ENCODE measurements at places on chromosomes 1 and 21.

GRCh38 chr1:65478379-65479026, 58.0 kb downstream of the LEPR start:
- peak; percentile 41 for DNase-seq

DNA sequence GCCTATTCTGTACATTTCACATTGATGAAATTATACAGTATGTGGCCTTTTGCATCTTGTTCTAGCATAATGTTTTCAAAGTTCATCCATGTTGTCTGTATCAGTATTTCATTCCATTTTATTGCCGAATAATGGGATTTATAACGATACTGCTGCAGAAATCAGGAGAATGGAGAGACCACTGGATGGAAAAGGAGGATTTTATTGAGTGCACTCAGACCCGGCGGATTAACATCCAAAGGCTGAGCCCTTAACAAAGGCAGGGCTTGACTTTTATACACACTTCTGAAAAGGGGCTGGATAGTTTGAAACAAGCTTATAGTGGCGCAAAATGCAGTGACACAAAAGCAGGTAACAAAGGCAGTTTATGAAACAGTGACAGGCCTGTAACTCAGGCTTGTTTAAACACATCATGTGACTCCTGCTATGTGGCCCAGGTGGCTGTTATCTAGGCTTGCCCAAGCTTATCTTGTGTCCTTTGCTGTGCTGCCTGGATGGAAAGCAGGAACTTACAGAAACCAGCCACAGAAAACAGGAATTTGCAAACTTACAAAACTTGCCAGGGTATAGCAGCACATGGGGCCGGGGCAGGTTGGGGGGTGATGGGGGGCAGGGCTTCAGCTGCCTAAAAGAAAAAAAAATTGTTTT, 32.8 kb upstream of the KCNJ15 start:
- DNase-seq = no peak

- no peak for DNase-seq
Observed at GRCh38 chr1:34781071-34781843, at the start of gene GJB3. GJB3 (plus strand) TSS chr1:34781214; CDS start chr1:34784763, 3,549 bp downstream.

DNA sequence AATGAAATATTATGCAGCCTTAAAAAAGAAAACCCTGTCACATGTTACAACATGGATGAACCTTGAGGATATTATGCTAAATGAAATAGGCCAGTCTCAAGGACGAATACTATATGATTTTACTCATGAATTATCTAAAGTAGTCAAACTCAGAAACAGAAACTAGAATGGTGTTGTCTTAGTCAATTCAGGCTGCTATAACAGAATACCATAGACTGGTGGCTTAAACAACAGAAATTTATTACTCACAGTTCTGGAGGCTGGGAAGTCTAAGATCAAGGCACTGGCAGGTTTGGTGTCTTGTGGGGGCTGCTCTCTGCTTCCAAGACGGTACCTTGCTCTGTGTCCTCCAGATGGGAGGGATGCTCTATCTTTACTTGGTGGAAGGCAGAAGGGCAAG, 113.8 kb upstream of the DNAH14 start:
- DNase-seq = no peak

DNA sequence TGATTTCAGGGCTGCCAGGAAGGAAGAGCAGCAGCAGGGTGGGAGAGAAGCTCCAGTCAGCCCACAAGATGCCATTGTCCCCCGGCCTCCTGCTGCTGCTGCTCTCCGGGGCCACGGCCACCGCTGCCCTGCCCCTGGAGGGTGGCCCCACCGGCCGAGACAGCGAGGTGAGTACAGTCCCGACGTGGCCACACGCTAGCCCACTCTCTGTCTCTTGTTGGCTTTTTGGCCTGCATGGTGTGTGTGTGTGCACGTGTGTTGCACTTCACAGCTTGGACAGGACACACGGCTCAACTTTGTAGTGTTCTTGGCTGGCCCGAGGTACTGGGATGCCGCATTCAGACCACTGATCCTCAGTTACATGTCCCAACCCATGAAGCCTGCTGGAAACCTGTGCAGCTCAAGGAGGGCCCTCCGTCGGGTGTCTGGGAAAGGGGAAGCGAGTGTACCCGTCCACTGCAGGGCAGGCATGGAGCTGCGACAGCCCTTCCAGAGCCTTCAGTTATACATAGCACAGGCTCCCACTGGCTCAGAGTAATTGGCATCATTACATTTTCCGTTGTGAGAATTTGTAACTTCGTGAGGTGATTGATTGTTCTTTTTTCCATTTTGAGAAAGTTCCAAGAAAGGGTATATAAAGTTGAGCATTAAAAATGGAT, 454 bp downstream of the CORT start:
- no peak for DNase-seq

- no peak for DNase-seq
Observed at GRCh38 chr1:177739780-177740179, 230.1 kb downstream of the SEC16B start.

DNA sequence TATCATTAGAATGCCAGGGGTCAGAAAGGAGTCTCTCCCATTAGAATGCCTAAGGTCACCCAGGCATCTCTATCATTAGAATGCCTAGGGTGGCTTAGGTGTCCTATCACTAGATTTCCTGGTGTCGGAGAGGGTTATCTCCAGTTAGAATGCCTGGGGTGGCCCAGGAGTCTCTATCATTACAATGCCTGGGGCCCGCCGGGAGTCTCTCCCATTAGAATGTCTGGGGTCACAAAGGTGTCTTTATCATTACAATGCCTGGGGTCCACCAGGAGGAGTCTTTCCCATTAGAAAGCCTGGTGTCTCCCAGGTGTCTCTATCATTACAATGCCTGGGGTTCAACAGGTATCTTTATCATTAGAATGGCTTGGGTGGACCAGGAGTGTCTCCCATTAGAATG, 56.2 kb downstream of the RNF187 start:
- no peak for DNase-seq

DNA sequence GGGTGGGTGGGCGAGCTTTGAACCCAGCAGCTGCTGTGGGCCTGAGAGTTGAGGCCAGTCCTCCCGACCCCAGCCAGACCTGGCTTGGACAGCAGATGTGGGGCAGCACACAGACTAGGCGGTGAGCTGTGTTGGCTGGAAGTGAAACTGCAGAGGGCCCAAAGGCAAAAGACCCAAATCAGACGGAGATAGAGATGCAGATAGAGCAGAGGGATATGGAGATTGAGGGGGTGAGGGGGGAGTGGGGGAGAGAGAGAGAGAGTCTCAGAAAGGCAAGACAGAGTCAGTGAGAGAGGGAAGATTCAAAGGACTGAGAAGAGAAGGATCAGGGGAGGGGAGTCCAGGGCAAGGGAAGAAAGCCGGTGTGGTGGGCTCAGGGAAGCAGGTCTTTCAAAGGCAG, 17.0 kb upstream of the POU3F1 start:
- DNase-seq = no peak

DNA sequence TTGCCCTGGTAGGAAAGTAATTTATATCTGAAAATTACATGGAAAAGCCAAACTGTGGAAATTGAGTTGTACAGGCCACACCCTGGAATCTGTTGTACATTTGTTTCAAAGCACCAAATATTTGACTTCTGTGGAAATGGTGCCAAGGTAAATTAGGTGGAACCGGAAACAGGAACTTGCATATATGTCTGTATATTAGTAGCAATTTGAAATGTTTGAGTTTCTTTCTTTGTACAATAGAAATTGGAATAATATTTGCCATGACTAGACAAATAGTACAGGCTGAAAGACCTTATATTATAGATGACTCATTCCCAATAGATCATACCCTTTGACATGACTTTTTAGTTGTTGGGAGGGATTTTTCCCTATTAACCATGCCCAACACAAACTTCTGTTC, 10.5 kb upstream of the TAF1A start:
- DNase-seq = no peak

GRCh38 chr1:32365445-32365844, 3.1 kb downstream of the TSSK3 start:
- no peak for DNase-seq

GRCh38 chr1:151146412-151147131, at the start of gene SEMA6C:
SEMA6C (minus strand) TSS chr1:151146631; CDS start chr1:151142621, 4,010 bp downstream.
- peak; percentile 92 for DNase-seq

- DNase-seq = no peak
Observed at GRCh38 chr1:207853372-207853757, 57.6 kb downstream of the CD34 start.

- DNase-seq = peak; percentile 63
Observed at GRCh38 chr1:206685769-206686477, 1.2 kb downstream of the MAPKAPK2 start.

GRCh38 chr1:106722466-106722865, 334.0 kb upstream of the PRMT6 start:
- DNase-seq = no peak

- DNase-seq = no peak
Observed at GRCh38 chr1:212958175-212958574, 7.8 kb downstream of the VASH2 start.

DNA sequence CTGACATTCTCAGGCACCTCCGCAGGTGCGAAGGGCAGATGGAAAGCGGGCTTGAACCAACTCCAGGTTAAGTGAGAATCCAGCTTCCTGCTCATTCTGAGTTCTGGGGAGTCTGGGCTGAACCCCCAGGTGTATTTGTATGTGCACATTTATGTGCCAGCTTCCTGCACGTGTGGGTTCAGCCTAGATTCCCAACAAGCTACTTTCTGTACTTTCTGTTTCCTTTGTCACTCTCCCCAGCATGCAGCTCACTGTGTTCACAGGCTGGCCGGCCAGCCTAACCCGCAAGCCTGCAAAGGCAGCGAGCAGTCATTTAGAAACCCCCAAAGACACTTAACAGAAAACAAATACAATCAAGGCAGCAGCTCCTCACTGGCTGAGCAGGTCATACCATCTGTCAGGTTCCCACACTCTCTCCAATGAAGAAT, 1.3 kb upstream of the IL19 start:
- peak; percentile 96 for DNase-seq

Data from activated CD4-positive, alpha-beta T cell treated with anti-CD3 and anti-CD28 coated beads, Interleukin-10, Interleukin-2, amounts not matched to agents 100 ng/mL and 50 ng/mL, durations not matched to agents 16 hours and 8 hours (primary cell).